ENCODE measurements at places on chromosomes 5 and 9. TPM values are rescaled to one million over a fixed set of nuclear protein-coding genes. Genes with fewer than 3 reads are reported as not detected.

FGD3 gene
- total RNA-seq: 1.1 TPM

SMIM33 gene
- not detected for total RNA-seq

DNA sequence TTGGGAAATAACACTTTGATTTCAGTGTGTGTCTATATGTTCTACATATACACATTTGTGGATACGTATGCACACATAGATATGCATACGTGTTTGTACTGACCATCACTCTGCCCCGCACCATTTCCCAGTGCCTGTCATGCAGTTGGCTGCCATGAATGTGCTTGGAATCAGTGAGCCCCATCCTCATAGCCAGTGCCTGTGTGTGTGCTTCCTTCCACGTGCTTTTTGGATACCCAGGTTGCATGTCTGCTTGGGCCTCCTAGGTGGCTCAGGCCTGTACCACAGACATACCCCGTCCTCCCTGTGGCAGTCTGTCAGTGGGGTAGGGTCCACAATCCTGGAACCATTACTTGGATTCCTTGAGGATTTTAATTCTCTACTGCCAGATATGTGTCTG, 243.6 kb downstream of the FANCC start:
- no peak for DNase-seq

OTP gene
- total RNA-seq: not detected

DNA sequence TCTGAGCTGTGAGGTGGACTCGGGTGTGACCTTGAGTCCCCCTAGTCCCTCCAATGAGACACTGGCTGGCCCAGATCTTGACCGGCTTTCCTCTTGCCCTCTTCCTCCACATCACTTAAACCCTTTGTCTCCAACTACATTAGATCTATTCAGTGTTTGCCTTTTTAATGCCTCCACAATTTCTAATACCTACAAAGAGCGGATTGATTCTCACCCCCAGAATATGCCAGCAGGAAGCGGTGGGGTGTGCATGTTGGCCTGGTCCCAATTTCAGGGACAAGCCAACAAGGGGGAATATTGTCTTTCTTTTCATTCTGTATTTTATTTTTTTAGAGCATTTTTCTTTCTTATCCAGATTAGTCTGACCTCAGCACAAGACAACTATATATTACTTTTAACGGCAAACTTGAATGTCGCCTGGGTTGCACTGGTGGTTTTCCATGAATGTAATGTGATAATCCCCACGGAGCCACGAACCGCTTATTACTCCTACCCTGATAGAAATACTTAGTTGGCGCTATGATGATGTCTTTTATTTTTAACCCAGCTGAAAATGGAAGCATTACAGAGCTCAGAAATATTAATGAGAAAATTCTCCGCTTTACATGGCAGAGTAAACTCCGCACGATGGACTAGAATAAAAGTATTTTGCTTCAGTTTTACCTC, 68.5 kb upstream of the MYO10 start:
- DNase-seq: no peak

MTRR gene
- total RNA-seq: 69.5 TPM

- no peak for DNase-seq
Measured at GRCh38 chr5:53063176-53063575, 46.4 kb downstream of the MOCS2 start.

DNA sequence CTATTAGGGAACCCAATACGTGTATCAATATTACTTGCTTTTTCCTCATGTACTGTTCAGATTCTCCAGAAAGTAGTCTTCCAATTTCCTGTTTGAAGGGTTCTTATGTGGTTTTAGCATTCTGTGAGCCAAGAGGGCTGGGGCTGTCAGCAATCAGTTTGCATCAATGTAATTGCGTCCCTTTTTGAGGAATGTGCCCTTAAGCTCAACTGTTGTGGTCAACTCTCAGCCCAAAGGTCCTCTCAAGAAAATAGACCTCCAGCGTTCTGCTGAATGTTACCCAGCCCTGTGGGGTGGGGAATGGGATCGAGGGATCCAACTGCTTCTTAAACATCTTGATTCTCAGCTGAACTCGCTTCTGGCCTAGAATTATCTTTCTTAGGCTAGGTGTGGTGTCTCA, 43.8 kb upstream of the CDK20 start:
- no peak for DNase-seq

NUTM2G gene
- total RNA-seq: not detected

MARCOL gene
- 3.8 TPM for total RNA-seq

GRCh38 chr9:99103054-99103895, 1.6 kb upstream of the TGFBR1 start:
- DNase-seq: no peak

- DNase-seq: no peak
Measured at GRCh38 chr5:10625700-10626472, 62.0 kb downstream of the ANKRD33B start.

PCDHA5 gene
- not detected for total RNA-seq

SNCAIP gene
- 0.12 TPM for total RNA-seq

DNA sequence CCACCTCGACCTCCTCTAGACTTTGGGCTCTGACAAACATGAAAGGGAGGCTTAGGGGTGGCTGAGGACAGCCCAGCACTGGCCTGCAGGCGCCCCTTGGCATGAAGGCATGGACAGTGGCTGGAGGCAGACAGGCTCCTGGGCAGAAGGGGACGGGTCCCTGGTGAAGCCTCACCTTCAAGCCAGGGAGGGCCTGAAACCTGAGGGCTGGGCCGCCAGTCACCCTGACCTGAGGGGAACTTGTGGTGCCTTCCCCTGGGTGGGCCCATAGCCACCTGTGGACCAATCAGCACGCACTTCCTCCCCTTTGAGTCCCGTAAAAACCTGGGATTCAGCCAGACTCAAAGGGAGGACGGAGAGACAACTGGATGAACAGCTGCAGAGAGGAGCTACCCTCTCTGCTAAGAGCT, 90.4 kb upstream of the PUM3 start:
- DNase-seq: no peak

DNA sequence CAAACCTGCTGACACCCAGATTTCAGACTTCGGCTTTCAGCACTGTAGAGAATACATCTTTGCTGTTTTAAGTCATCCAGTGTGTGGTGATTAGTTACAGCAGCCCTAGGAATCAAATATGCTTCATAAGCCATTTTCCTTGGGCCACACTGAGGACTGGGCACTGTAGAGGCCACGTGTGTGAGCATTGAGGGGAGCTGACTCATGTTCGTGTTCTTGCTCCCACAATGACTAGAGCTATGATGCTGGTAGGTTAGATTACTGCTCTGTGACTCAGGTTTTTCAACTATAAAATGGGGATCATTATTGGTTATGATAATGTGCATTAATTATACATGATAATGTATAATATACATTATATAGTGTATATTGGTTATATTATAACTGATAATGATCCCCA, 96.5 kb upstream of the PALM2AKAP2 start:
- DNase-seq: no peak

DNA sequence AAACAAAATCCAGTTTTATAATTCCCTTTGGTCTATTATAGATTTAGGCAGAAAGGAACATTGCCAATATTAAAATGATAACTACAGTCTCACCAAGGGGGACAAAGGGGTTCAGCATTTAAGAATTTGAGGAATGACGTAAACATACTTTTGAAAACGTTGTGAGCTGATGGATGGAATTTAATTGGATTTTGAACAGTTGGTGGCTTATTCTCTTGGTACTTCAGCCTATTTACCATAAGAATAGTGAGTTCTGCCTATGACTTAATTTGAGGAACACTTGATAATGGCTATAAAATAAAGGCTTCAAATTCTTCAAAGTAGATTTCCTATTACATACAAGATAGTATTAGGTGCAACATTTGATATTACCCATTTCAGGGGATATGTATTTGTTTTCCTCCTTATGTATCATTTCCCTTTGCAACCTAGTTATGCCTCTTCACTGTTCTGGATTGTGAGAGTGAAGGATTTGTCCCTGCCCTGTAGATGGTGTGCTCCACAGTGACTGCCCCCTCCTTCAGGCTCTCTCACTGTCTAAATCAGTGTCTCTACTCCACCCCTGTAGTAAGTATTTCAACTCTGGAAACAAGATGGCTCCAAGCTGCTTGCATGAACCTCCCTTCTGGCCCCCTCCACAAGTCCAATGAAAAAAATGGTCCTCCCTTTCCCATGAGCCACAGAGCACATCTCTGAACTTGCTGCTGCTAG, 225.6 kb downstream of the ARHGEF28 start:
- no peak for DNase-seq

CTXN3 gene
- not detected for total RNA-seq

DNA sequence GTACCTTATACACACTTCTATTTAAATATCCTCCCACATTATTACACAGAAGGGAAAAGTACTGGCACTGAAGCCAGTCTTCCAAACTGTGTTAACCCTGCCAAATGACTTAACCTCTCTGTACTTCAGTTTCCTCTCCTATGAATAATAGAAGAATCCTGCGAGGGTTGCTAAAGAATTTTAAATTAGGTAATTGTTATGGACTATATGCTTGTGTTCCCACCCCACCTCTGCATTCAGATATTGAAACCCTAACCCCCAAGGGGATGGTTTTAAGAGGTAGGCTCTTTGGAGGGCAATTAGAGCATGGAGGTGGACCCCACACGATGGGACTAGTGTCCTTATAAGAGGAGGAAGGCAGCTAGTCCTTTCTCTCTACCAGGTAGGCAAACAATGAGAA, 72.7 kb downstream of the TTLL11 start:
- DNase-seq: no peak

GRCh38 chr9:79976257-79977073, 404.7 kb downstream of the TLE4 start:
- DNase-seq: no peak

ORM2 gene
- total RNA-seq: not detected

GRCh38 chr9:127550751-127551150, 61.3 kb upstream of the STXBP1 start:
- DNase-seq: no peak

FAM163B gene
- not detected for total RNA-seq

SHC3 gene
- total RNA-seq: 2.4 TPM

- no peak for DNase-seq
Measured at GRCh38 chr5:38961691-38962090, 112.5 kb downstream of the RICTOR start.

DNA sequence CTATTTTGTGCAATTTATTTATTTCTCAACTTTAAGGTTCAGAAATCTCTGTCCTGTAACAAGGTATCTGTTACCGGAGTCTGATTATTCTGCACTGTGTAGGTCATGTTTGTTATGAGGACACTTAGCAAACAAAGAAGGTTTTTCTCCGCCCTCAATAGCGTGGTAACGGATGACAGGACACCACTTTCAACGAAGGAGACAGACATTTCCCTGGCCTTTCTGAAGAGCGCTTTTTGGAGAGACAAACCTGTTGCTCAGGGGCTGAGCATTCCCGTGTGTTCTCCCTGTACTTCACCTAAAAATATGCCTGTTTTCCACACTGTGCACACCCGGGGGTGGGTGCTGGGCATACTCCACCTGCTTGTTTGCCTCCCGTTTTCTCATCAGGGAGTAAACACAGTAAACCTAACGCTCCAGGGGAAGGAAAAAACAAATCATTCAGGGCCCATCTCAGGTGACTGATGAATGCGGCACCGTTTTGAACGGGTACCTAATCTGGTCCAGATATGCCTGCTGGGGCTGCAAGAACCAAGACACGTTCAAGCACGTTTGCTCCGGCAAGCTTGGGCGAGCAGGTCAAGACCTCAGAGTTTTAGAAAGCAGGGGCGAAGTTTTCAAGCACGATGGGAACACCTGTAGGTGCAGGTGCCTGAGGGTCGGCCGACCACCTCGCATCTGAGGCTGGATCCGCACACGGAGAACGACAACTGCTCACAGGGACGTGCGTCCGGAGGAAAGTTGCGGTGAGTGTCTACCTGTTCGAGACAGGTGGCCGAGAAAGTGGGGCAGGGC, 859 bp downstream of the RETREG1 start:
- no peak for DNase-seq

DNA sequence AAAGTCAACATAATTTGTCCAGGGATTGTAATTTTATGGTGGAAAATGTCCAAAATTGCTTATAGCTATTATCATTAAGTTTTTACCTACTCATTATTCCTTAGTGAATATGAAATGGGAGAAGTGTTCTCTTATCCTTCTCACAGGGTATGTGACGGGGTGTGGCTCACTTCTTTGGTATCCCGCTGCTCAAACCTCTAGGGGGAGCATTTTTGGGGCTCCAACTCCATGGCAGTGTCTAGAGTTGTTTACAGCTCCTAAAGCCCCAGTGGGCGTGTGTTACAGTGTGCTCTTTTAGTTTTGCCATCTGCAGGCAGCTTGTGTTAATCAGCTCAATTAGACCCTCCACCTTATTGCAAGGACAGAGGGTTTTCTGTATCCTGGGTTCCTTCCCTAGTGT, 89.4 kb downstream of the CDKN2A start:
- no peak for DNase-seq

DNA sequence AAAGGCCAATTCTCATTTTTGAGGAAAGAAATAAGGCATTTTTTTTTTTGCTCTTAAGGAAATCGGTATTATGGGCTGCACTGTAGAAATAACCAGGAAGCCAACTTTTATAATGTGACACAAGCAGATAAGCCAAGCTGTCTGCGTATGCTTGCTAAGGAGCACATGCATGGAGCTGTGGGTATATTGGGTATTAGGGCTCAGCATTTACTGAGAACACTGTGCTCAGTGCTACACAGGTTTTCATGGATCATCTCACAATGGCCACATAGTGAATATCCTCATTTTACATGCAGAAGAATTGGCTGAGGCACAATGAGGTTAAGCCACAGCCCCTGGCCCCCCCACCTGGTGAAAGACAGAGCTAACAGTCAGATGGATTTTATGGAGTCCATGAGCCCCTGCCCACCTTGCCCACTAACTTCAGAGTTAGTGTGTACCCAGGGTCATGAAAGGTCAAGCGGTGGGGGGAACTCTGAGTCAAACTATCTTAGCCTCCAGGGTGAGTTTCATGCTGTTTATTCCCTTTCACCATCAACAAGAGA, 204.8 kb downstream of the SPATA31A6 start:
- no peak for DNase-seq
